Cardiac septum (tissue), 1 donor: ENCODE measurements at places on chromosomes 6 and 20. TPM values are rescaled to one million over a fixed set of nuclear protein-coding genes. Genes with fewer than 3 reads are reported as not detected.

The CD83 gene
- 1.7 TPM for total RNA-seq

The KHDC1L gene
- not detected for total RNA-seq

The C4A gene
- 131 TPM for total RNA-seq

The PTK6 gene
- total RNA-seq: not detected

The LRRC73 gene
- total RNA-seq: 1.5 TPM

The STMND1 gene
- total RNA-seq: not detected

The REPS1 gene
- total RNA-seq: 43.0 TPM

The FNDC11 gene
- not detected for total RNA-seq

The TNNC2 gene
- total RNA-seq: not detected
